ENCODE measurements at places on chromosomes 16 and 17.

GRCh38 chr17:76901542-76902197 is 33.5 kb downstream of the MGAT5B start:
- no peak for DNase-seq

- peak; percentile 70 for DNase-seq
Measured at GRCh38 chr16:89922884-89923639, at the start of gene TUBB3. TSS of gene TUBB3 (plus strand) at chr16:89923342. CDS start at chr16:89923402, 60 bp downstream.

GRCh38 chr17:15247891-15248529 is 17.1 kb downstream of the PMP22 start:
- no peak for DNase-seq

GRCh38 chr16:57781741-57782606 is 20.3 kb downstream of the KIFC3 start:
- DNase-seq = no peak

DNA sequence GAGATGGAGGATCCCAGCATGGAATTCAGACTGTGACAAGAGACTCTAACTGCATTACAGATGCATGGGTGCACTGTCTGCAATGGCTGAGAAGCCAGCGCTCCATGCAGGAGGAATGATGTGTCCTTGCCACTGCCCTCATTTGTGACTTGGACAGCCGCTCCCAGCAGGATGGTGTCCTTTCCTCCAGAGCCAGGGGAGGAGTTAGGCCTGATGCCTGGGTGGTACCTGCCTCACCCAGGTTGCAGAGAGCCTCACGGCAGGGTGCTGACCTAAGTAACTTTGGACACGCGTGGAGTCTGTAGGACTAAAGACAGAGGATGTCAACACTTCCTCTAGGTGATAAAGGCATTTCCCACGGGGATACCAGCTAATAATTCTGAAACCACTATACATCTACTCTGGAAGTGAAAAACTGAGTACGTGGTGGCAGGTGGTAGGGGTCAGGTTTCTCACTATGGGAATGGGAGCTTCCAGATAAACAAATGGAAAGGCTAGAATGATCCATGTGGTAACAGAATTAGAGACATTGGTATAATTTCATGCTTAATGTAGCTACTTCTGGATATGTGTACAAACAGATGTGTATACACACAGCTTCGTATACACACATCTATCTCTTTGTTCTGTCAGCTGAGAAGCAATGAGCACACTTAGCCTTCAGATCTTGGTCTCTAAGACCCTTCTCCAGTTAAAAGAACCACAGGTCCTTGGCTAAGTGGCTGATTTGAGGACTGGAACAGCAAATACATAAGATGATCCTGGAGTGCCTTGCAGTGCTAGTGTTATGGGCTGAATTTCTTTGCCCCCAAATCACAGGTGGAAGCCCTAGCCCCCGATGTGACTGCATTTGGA is 13.7 kb upstream of the CSNK1D start:
- no peak for DNase-seq

DNA sequence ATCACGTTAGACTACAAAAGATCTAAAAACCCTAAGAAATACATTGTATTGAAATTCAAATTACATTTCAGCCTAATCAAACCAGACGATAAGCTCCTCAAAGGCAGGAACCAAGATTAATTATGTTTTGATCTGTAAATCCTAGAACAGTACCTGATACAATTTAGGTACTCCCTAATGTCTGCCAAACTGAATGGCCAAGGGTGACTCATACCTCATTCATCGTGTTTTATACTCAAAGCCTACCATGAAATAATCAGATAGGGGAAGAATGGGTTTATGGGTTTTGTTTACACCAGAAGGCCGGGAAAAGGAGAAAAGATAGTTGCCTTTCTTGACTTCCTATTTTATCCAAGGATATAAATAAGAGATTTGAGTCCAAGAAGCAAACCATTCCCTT is 19.3 kb downstream of the MMD start:
- no peak for DNase-seq

Data from NCI-H1092 (cell line).